Aorta (tissue), 5 donors: ENCODE measurements at places on chromosomes 5 and 9.
A peak's percentile ranks its signal among the peaks of the same experiment; 100 is the strongest.

DNA sequence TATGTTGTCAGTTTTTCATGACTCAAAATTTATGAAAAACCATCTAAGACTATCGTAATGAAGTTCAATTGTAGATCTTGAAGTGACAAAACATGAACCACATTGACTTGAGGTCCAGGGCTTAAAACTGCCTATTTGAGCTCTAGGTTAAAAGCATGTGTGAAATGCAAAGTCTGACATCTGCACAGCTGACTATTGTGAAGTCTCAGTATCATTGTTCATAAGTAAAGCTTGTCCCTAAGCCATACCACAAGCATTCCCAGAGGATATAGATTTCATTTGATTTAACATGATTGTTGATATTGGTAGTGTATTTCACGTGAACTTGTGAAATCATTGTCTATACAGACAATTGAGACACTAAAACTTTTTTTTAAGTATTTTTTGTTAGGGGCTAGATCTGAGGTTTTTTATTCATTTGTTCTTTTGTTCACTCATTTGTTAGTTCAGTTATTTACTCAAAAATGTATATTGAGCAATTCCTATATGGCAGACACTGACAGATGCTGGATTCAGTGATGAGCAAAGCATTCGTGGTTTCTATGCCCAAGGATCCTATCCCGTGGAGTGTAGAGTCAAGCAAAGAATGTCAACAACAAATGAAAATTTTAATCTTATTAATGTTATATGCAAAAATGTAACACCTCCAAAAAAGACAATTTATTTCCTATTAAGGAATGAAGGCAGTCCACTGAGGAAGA is 485.2 kb downstream of the RAB3C start:
- DNase-seq, result no peak

GRCh38 chr5:74575741-74576538 is 64.6 kb downstream of the ENC1 start:
- DNase-seq, result no peak

GRCh38 chr9:81032831-81033230 is 656.5 kb downstream of the TLE1 start:
- no peak for DNase-seq

GRCh38 chr5:108743319-108743718 is 4.4 kb upstream of the FER start:
- no peak for DNase-seq

DNA sequence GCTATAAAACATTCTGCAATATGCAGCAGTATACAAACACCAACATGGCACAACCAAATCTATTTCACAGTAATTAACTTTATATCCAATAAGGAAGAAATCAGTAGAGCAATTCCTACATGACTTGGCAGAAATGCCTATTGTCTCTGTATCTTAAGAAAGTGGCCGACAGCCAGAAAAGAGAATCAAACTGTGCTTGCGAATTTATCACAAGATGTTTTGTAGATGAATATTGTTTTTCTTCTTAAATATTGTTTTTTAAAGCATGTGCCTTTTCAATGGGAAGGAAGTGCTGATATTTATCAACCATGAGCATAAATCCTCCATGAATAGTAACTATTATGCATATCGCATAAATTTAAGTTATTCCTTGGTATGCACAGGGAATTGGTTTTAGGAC is 501.7 kb upstream of the DMAC1 start:
- no peak for DNase-seq

DNA sequence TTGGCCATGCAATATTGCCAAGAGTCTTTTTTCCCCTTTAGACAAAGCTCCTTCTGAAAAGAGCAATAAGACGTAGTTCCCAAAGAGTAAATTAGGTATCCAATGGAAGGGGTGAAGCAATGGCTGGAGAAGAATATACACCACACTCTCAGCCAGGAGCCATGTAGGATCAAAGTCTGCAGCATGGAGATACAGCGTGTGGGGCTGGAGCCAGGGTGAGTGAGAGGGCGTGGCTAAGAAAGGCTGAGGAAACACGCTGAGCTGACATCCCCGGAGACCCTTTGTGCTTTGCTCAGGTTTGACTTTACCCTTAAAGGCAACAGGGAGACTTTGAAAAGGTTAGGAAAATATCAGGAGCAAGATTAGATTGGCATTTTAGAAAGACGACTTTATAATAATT is 87.1 kb upstream of the ELL2 start:
- DNase-seq, result no peak

GRCh38 chr5:11121885-11122284 is 360.9 kb upstream of the DAP start:
- DNase-seq, result no peak

DNA sequence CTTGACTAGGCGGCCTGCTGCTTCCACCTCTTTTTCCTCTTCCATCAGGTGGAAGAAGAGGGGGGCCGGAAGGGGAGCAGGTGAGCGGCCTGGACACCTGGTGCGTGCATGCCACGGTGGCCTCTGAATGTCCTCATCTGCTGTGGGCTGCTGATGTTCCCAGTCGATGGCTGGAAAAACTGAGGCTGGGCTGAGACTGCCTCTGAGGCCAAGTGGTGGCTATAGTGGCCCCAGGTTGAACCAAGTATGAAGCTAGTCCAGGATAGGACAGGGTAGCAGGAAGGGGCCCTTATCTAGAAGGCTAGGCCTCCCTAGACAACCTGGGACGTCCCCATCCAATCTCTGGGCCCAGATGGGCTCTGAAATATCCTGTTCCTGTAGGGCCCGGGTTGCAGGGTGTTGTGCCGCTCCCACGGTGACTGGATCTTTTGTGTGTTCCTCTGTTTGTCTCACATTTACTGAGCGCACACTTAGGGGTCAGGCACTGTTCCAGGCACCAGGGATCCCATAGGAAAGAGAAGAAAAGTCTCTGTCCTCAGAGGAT is 753 bp upstream of the NR5A1 start:
- no peak for DNase-seq

- DNase-seq, result peak; percentile 85
Measured at GRCh38 chr9:127858041-127858512, 3.6 kb upstream of the ENG start.

GRCh38 chr5:82375488-82376244 is 97.5 kb upstream of the RPS23 start:
- no peak for DNase-seq

GRCh38 chr5:18305288-18305924 is 671.1 kb downstream of the TAF11L14 start:
- DNase-seq, result no peak

GRCh38 chr9:133638711-133639110 is 2.5 kb downstream of the DBH start:
- no peak for DNase-seq

DNA sequence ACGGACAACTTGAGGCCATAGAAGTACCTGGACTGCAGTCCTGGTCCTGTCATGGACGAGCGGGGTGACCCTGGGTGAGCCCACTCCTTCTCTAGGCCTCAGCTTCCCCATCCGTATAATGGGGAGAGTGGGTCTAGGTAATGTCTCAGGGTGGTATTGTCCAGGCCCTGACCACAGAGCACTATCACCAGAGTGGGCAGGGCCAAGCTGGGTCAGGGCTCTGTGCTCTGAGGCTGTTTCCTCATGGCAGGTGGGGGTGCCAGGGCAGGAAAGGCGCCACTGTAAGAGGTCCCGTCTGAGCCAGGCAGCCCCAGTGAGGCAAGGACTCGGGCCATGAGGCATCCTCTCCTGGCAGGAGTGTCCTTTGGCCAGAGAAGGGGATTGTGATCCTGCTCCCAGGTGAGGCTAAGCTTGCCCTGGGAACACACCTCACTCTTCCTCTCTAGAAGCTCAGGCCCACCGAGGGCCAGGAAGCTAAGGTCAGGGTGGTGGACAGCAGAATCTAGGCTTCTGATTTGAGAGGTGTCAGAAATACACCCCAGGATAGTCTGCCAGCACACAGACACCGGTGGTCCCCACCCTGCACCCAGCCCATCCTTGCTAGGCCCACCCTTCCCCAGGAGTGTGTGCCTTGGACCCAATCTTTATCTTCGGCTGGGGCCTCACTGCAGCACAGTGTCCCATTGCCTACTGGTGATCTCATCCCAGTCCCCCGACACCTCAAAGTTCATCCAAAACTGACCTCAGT is 1.5 kb upstream of the MYOZ3 start:
- DNase-seq, result no peak

DNA sequence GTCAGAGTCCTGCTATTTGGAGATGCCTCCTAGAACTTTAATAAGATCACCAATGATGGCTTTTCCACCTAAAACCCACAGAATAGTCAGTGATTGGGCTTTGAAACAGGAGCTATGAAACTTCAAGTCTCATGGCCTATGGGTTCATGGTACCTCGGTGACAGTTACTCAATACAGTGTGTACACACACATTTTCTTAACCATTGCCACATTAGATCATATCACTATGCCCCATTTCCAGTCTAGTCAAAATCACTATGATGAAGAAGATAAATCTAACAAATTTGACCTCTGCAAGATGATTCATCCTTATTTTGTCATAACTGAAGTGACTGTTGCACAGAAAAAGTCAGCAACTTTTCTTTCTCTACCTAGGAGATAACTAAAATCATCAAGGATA is 86.8 kb upstream of the OR13F1 start:
- DNase-seq, result no peak

DNA sequence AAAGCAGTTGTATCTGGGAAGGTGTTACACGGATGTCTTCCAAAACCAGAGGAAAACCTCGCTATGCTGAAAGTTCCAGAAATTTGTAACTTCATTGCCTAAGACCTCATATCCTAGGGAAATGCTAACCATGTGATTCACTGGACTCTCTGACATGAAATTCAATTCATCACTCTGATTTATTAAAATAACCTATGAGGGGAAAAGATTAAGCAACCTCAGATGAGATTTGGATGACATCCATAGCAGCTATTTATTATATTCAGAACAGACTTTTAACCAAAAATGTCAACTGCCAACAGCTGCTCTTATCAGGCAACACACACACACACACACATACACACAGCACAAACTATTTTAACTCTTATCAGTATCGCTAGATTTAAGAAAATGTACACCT is 1006.4 kb upstream of the CTNND2 start:
- no peak for DNase-seq

DNA sequence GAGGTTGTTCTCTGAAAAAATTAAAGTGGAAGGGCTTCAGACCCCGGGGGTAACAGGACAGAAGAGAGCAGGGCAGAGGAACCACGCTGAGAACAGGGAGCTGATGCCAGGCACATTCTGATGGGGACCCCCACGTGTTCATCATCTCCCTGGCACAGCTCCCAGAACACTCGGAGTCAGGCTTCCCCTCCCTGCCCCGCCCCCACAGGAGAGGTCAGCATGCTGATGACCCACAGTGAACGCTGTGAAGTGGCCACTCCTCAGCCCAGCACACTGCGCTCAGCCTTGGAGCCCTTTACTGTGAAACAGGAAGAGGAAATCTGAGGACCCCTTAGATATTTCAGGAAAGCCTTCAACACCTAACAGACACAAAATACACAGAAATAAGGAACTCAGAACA is 16.4 kb downstream of the RETREG1 start:
- DNase-seq, result no peak

GRCh38 chr5:142478113-142478512 is 153.3 kb upstream of the SPRY4 start:
- DNase-seq, result no peak

GRCh38 chr9:7592321-7593316 is 207.0 kb downstream of the DMAC1 start:
- no peak for DNase-seq

DNA sequence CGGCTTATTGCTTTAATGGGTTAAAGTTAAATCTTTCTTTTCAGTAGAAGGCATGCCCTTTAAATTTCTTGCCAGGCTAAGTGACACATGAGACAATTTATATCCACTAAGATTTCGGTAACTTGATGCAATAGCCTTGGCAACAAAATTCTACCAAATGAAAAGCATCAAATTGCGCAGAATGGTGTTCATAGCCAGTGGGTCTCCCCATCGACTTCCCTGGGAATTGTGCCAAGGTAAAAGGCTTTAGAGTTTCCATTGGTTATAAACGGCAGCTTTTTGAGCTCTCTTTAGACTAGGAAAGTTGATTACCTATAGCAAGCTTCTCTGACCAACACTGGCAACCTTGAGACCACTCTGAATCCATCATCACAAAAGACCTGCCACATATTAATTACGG is 358.4 kb downstream of the ARRDC3 start:
- no peak for DNase-seq

GRCh38 chr5:143445776-143446175 is 42.3 kb upstream of the NR3C1 start:
- no peak for DNase-seq

DNA sequence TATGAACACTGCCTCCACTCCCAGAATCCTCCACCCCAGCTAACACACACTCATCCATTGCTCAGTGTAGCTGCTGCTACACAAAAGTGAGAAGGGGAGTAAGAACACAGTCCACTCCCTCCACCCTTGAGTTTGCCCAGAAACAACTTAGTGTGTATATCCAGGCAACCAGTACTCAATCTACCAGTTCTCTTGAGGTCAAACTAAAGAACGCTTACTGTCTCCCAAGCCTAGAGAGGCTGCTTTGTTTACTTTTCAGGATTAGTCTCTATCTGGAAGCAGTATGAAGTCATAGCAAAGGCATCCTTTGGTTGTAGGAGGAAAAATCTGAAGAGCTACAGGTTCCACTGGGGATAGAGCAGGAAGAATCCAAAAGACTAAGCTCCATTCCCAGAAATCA is 296.3 kb downstream of the KCNN2 start:
- DNase-seq, result no peak

DNA sequence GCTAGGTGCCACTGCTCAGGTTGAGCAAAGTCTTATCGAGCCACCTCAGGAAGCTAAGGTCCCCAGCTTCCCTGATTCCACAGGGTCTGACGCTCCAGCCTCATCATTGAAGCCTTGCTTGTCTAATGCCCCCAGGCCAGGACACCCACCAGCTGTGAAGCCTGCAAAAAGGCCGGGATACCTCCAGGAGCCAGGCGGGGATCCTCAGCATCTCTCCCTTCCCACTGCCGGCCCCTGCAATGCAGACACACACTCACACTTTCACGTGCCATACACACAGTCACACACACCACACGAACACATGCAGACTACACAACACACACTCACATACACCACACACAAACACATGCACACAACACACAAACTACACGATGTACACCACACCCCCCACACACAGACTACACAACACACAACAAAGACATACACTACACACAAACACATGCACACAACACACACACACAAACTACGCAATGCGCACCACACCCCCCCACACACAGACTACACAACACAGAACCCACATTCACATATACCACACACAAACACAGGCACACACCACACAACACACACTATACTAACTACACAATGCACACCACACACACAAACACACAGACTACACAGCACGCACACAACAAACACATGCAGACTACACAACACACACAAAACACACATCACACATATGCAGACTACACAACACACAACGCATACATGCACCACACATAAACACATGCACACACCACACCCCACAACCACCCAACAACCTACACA is 17.8 kb upstream of the S1PR3 start:
- DNase-seq, result no peak

DNA sequence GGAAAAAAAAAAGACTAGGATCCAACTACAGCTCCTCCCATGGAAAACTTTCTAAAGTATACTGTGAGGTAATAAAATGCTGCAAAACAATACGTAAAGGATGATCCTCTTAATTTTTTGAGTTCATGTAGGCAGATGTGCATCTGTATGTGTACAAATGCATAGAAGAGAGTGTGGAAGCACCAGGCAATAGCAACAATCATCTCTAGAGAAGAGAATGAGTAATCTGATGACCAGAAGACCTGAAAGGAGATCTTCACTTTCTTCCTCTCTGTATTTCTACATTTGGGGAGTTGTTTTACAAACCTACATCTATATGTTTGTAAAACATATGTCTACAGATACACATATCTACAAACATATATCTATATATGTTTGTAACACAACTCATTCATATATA is 29.3 kb upstream of the SPDL1 start:
- DNase-seq, result no peak

GRCh38 chr5:41858890-41859289 is 11.3 kb downstream of the OXCT1 start:
- DNase-seq, result no peak
